ENCODE measurements at places on chromosomes 7 and 10. TPM values are rescaled to one million over a fixed set of nuclear protein-coding genes. Genes with fewer than 3 reads are reported as not detected.

- no peaks in the 10 kb centered on the region for H3K36me3 ChIP-seq
- H3K4me3 ChIP-seq = no peak overlapping the region
- no peak overlapping the region for H3K27ac ChIP-seq
- peaks cover 17% of the 10 kb centered on the region for H3K4me1 ChIP-seq
- no peaks in the 10 kb centered on the region for H3K27me3 ChIP-seq
These were observed 16.1 kb upstream of the CSGALNACT2 start for GRCh38 chr10:43122096-43122495.

- H3K4me3 ChIP-seq = no peak overlapping the region
- no peaks in the 10 kb centered on the region for H3K4me1 ChIP-seq
- no peaks in the 10 kb centered on the region for H3K36me3 ChIP-seq
- DNase-seq = peak; percentile 43
- no peak overlapping the region for H3K27ac ChIP-seq
These were observed 142.6 kb upstream of the RNF32 start for GRCh38 chr7:156497776-156498509.

PRSS2 gene
- not detected for total RNA-seq

RAB19 gene
- 7.3 TPM for total RNA-seq

DNA sequence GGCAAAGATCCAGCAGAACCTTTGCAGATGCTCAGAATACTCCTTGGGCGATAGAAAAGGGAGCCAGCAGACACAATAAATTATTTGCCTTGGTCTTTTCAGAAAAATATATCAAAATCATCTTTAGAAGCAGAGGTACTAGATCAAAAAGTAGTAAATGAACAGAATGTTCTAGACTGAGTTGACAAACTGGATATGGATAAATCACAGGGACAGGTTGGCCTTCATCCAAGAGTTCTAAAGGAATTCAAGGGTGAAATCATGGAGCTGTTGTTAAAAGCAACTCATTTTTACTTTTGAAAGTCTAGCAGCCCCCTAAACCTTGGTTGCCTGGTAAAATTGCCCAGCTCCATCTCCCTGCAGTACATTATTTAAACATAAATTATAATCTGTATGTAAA, 99.1 kb downstream of the PLCE1 start:
- no peak overlapping the region for H3K4me3 ChIP-seq
- no peak for DNase-seq
- H3K4me1 ChIP-seq = no peaks in the 10 kb centered on the region
- H3K27me3 ChIP-seq = no peaks in the 10 kb centered on the region
- H3K27ac ChIP-seq = no peak overlapping the region

CHST3 gene
- total RNA-seq = 9.9 TPM

DNA sequence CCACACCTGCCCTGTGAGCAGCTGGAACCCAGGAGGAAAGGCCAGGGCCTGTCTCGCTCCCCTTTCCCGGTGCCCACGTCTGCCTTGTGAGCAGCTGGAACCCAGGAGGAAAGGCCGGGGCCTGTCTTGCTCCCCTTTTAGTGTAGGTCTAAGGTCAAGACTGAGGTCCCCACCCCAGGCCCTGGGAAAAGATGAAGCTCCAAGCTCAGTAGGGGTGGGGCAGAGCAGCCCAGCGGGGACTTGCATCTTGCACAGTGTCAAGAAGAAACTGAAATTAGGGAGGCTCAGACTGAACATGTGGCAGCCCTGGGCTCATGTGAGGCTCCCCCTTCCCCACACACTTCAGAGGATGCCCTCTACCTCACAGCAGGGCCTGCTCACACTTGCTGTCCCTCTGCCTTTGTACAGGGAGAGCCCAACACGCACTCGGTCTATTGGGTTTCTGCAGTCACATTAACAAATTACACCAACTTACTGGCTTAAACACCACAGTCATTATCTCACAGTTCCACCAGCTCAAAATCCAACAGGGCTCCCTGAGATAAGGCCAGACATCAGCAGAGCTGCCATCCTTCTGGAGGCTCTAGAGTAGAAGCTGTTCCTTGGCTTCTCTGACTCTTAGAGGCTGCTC, 12.4 kb downstream of the POLL start:
- no peak overlapping the region for H3K27ac ChIP-seq
- no peak for DNase-seq
- peaks cover 5% of the 10 kb centered on the region for H3K4me1 ChIP-seq
- no peaks in the 10 kb centered on the region for H3K27me3 ChIP-seq

DNA sequence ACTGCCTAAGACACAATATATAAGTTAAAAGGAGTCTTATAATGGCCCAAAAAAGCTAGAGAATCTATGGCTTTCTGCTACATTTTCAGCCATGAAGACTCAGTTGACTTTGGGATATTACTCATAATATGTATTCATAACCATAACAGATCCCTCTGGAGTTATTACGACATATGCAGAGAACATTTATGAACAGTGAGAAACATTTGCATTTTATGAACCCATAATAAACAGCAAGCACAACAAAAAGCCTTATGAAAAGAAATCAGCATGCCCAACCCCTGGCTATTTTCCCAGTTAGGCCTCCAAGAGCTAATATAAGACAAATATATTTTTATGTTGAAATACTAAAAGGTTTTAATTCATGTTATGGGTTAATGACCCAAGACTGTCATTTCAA, 52.4 kb downstream of the ARMH3 start:
- no peak overlapping the region for H3K27ac ChIP-seq
- no peaks in the 10 kb centered on the region for H3K4me1 ChIP-seq
- peaks cover 14% of the 10 kb centered on the region for H3K36me3 ChIP-seq
- H3K27me3 ChIP-seq = no peaks in the 10 kb centered on the region
- DNase-seq = no peak

- H3K36me3 ChIP-seq = no peaks in the 10 kb centered on the region
- DNase-seq = peak; percentile 74
- no peak overlapping the region for H3K4me3 ChIP-seq
- H3K4me1 ChIP-seq = peaks cover 90% of the 10 kb centered on the region
- peak overlapping the region; percentile 81 for H3K27ac ChIP-seq
These were observed 102.7 kb downstream of the FAM53B start for GRCh38 chr10:124641282-124642087.

DNA sequence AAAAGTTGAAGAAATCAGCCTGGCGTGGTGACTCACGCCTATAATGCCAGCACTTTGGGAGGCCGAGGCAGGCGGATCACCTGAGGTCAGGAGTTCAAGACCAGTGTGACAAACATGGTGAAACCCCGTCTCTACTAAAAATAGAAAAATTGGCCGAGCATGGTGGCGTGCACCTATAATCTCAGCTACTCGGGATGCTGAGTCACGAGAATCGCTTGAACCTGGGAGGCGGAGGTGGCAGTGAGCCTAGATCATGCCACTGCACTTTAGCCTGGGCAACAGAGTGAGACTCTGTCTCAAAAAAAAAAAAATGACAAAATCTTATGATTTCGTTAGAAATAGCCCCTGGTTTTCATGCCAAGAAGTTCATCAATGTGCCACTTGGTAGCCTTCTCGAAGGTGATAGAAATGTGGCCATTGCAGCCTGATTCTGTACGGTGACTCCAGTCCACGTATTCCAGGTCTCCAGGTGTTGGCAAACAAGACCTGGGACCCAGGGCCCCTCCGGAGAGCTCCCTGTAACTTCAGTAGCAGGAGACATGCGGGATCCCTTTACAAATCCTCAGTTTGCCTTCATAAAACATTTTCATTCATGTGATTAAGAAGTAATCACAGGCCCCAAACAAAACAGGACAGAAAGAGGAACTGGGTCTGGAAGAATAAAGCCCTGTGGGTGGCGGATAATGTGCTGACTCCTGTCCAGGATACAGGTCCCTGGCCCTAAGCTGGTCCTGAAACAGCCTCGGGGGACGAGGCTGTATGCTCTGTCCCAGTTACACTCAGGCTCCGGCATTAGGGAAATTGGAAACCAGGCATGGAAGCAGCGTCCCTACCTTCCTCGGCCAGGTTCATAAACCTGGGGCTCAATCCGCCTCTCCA, 207.3 kb upstream of the SH2B2 start:
- H3K27me3 ChIP-seq = no peaks in the 10 kb centered on the region
- no peak overlapping the region for H3K27ac ChIP-seq
- DNase-seq = no peak

GRCh38 chr10:102782673-102783551, 39.2 kb downstream of the WBP1L start:
- no peak overlapping the region for H3K4me3 ChIP-seq
- H3K4me1 ChIP-seq = peaks cover 71% of the 10 kb centered on the region
- H3K36me3 ChIP-seq = no peaks in the 10 kb centered on the region

NCF1 gene
- 6.1 TPM for total RNA-seq

TFPI2 gene
- total RNA-seq = not detected

DNA sequence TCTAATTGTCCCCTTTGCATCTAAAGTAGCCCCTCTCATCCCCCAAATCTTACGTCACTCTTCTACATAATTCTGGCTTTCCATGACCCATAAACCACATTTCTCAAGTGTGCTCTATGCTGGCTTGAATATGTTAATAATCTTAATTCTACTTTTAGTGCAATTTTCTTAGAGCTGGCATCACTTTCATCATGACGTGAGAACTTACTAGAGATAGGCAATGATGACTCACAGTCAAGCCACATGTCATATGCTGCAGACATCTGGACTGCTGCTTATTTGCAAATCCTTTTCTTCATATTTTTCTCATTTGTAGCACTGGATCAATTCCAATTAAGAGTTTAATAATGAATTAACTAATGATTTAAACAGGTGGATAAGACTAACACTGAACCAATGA, 260.7 kb upstream of the PRKCQ start:
- DNase-seq = no peak
- no peak overlapping the region for H3K4me3 ChIP-seq
- H3K4me1 ChIP-seq = no peaks in the 10 kb centered on the region
- no peaks in the 10 kb centered on the region for H3K36me3 ChIP-seq
- no peaks in the 10 kb centered on the region for H3K27me3 ChIP-seq

GRCh38 chr7:157493017-157493416, 156.2 kb downstream of the DNAJB6 start:
- no peak for DNase-seq
- no peak overlapping the region for H3K4me3 ChIP-seq
- no peaks in the 10 kb centered on the region for H3K36me3 ChIP-seq
- no peak overlapping the region for H3K27ac ChIP-seq

HKDC1 gene
- 9.5 TPM for total RNA-seq
